ENCODE measurements at places on chromosomes 16 and 17.

DNA sequence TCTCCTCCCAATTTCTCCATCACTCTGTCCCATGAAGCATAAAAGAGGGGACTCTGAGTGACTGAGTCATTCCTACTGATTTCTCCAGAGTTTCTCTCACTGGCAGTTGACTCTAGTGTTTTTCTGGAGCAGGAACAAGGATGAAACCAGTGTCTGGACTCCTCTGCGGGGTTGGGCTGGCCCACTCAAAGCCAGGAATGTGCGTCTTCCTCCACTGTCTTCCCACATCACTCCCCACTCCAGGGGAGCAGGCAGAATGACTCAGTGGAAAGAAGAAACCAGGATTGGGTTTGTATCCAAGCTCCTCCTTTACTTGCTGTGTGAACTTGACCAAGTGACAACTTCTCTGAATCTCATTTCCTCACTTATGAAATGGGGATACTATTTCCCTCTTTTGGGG, 497.5 kb upstream of the SALL1 start:
- no peak for DNase-seq

DNA sequence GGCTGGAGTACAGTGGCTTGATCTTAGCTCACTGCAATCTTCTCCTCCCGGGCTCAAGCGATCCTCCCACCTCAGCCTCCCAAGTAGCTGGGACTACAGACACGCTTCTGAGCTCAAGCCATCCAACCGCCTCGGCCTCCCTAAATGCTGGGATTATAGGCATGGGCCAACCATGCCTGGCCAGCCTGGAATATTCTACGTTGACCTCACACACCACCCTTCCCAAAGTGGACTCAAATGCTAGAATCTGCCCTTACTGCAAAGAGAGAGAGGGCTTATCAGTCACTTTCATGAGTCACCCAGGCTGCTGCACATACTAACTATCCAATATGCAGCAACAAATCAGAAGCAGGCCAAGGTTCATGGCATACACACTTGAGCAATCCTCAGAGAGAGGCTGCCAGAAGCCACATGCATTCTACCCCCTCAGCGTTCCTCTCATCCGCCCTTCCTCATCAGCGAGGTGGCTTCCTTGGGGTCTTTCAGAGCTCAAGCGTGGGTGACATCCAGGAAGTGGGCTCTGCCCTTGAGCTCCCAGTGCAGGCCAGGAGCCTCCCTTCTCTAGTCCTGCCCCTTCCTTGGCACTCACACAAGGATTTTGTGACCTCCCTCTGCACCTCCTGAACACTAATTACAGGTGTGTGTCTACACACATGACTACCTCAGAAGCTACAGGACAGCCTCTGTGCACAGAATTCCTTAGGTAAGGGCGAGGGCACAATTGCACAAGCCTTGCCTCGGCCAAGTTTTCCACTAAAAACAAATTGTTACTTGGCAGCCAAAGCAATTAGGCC, 24.8 kb upstream of the SIAH1 start:
- DNase-seq = no peak

- DNase-seq = no peak
Measured at GRCh38 chr17:72411124-72411563, 290.3 kb downstream of the SOX9 start.

DNA sequence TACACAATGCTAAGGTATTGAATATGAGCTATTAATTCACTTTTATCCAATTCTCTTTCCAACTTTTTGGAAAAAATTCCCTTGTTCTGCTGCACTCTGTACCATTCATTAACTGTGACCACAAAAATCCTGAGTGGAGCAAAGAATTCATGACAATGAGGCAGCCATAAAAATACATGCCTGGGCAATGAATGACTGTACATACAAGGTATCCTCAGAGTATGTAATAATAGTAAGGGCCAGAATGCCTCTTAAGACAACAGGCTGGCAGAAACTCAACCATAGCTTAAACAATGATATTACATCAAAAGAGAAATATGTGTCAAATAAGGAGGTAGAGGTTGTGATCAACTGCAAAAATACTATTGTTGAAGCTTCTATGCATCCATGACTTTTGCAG, 74.7 kb upstream of the CA10 start:
- no peak for DNase-seq

- no peak for DNase-seq
Measured at GRCh38 chr16:79994418-79994817, 393.9 kb upstream of the MAF start.

DNA sequence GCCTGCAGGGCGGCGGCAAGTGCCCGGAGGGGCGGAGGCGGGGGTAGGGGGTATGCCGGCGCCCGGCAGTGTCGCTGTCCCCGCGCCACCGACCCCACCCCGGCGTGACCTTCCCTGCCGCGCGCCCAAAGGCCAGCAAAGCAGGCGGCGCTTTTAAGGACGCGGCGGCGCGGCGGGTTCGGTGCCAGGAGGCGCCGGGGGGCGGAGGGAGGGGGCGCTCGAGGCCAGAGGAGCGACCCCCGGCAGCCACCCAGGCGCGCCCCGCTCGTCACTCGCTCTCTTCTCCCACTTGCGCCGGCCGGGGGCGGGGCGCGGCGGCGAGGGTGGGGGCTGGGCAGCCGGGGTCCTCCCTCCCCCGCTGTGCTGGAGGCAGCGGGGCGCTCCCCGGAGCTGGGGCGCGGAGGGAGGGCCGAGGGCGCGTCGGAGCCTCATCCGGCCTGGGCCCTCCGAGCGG, 8.6 kb upstream of the BAHCC1 start:
- DNase-seq = no peak

GRCh38 chr17:68455901-68456338, 1.4 kb downstream of the WIPI1 start:
- DNase-seq = no peak

DNA sequence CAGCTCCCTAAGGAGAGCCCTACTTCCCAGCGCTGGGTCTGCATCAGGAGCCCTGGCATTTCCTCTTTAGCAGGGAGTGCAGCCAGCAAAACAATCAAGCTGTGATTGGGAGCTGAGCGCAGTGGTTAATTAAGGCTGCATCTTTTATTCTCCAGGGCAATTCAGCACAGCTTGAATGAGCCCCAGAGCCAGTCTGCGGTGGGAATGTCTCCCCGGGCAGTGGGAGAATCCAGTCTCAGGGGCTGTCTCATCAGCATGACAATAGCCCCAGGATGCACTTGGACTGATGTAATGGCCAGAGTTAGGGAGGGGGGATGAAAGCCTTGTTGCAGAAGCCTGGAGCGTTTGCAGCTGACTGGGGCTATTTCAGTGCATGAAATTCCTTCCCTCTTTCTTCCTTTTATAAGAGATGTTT, 292.6 kb upstream of the SOX9 start:
- DNase-seq = no peak

- DNase-seq = no peak
Measured at GRCh38 chr17:62172492-62173291, 107.6 kb upstream of the MED13 start.

GRCh38 chr17:54736573-54736972, 164.1 kb upstream of the TOM1L1 start:
- no peak for DNase-seq

- no peak for DNase-seq
Measured at GRCh38 chr17:6780001-6780400, 4.0 kb downstream of the FBXO39 start.

DNA sequence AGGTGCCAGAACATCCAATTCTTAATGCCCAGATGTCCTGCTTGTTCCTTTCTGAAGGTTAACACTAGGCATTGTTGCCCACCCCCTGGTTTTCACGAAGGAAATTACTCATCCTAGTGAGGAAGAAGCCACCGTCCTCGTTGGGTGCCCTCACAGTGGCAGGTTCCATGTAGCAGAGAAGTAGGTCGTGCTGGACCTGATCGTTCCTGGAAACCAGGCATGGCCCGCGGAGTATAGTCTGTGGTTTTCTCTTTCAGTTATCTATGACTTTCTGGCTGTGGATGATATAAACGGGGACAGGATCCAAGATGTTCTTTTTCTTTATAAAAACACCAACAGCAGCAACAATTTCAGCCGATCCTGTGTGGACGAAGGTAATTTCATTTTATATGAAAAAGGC, 16.5 kb downstream of the RGS11 start:
- DNase-seq = no peak

GRCh38 chr17:81412490-81413093, 17.3 kb downstream of the BAHCC1 start:
- DNase-seq = peak; percentile 82

DNA sequence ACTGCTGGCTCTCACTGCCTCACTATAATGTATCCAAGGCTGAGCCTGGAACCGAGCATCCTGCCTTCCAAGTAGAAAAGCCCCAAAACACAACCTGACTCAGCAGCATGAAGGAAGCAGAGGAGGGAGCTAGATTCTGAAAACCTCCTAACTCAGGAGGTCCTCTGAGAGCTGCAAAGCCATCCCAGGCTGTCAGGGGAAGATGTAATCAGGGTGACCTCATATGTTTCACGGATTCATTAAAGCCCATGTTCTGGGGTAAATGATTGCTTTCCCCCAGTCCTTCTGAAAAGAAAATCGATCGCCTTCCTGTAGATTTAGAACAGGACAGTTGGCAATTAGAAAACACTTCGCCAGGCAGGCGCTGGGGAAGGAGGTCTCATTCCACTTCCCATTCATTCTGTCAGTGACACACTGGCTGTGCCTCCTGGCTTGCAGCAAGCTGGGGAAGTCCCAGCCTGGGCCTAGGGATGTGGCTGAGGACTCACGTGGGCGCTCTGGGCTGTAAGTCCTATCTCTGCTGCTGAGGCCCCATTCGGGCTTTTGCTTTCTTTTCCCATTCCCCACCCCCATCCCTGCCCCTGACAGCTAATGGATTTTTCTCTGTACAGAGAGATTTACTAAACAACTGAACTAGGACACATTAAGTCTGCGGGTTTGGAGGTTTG, 75.7 kb upstream of the TMEM132E start:
- DNase-seq = no peak

DNA sequence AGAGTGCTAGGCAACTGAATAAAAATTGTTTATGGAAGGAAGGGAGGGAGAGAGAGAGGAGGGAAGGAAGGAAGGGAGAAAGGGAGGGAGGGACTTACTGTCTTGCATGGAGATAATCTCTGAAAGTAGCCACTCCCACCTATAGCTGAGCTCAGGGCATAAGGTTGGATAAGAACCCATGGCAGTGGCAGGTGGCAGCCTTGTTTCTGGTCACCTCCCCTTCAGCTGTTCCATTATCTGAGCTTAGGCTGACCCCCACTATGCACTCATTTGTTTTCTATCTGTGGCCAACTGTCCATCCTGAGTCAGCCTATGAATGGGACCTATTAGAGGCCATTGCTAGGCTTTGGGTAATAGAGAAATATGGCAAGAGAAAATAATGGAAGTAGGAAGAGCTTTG, 25.3 kb upstream of the MTMR4 start:
- DNase-seq = no peak

- DNase-seq = no peak
Measured at GRCh38 chr17:29177871-29178749, 2.1 kb downstream of the MYO18A start.

DNA sequence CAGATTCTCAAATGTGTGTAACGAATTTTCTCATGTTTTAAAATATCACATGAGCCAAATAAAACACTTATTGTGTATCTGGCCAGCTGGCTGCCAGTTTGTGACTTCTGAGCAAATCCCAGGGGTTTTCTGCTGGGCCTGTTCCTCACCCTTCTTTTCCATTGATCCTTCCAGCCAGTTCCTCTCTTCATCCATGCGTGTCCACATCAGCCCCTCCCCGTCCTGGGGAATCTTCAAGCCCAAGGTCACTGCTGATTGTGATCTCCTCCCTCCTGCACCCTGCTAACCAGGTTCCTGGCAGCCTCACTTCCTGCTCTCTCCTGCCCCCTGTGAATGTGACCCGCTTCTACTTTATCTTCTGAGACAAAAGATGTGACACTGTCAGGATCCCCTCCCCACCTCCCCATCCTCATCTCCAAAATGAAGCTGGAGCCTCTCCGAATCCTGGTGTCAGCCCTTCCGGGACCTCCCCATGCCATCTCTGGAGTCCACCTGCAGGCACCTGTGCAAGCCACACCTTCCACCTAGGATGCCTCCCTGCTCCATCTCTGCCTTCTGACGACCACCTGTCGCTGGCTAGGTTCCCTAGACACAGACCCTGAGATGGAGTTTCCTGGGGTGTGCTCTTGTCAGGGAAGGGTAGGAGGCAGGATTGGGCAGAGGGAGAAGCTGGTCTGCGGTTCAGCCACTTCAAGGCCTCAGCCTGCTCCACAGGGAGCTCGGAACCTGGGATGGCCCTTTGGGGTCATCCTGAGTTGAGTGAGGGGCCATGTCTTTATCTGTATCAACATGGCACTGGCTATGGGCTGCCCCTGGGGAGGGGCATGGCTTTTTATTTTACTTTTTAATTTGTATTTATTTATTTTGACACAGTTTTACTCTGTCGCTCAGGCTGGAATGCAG, 205.1 kb downstream of the KATNIP start:
- no peak for DNase-seq

DNA sequence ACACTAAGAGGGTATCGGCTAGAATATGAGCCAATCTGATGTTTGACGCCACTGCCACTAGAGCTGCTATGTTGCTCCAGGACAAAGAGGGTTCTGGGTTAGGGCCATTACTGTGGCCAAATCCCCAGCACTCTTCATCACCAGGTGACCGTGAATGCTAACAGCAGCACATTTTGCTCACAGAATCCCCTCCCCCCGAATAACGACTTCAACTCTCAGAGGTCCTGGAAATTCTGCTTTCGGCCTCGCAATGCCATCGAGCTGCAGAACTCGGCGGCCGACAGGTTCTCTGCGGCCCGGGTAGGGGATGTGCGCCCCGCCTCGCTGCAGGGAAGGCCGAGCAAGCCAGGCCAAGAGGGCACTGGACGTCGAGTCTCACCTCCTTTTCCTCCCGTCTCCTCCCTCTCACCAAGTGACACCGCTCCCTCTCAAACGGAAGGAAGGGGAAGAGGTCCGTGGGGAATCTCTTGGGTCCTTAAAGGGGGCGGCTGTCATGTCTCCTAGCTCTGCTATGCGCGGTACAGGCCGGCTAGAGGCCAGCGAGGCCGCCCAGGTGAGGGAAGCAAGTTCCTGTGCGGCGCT, 31.9 kb downstream of the CDK5R1 start:
- DNase-seq = no peak

GRCh38 chr16:86529160-86529559, 18.8 kb downstream of the FOXF1 start:
- no peak for DNase-seq

DNA sequence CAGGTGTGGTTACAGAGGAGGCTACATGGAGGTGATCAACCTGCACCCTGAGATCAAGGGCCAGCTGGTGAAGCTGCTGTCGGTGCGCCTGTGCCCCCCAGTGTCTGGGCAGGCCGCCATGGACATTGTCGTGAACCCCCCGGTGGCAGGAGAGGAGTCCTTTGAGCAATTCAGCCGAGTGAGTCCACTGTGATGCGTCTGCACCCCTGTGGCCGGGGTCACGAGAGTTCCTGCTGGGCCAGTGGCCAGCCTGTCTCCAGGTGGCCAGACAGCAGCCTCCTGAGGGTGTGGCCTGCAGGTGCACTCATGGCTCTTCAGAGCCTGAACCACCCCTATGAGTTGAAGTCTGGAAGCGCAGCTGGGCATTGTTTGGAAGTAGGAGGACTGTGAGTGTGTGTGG, 38.1 kb downstream of the GPT2 start:
- no peak for DNase-seq

GRCh38 chr17:604765-605164, 109.9 kb downstream of the VPS53 start:
- DNase-seq = no peak

- DNase-seq = no peak
Measured at GRCh38 chr17:66975614-66976378, 11.3 kb downstream of the CACNG4 start.

- no peak for DNase-seq
Measured at GRCh38 chr16:55699616-55700015, 43.8 kb downstream of the SLC6A2 start.

GRCh38 chr17:1379208-1379929, 20.7 kb downstream of the YWHAE start:
- DNase-seq = no peak

- DNase-seq = no peak
Measured at GRCh38 chr17:65514082-65514481, 47.4 kb downstream of the AXIN2 start.

- DNase-seq = no peak
Measured at GRCh38 chr17:75472119-75472518, 15.7 kb downstream of the TMEM94 start.
